ENCODE measurements at places on chromosomes 1 and 21. TPM values are rescaled to one million over a fixed set of nuclear protein-coding genes. Genes with fewer than 3 reads are reported as not detected.

DNA sequence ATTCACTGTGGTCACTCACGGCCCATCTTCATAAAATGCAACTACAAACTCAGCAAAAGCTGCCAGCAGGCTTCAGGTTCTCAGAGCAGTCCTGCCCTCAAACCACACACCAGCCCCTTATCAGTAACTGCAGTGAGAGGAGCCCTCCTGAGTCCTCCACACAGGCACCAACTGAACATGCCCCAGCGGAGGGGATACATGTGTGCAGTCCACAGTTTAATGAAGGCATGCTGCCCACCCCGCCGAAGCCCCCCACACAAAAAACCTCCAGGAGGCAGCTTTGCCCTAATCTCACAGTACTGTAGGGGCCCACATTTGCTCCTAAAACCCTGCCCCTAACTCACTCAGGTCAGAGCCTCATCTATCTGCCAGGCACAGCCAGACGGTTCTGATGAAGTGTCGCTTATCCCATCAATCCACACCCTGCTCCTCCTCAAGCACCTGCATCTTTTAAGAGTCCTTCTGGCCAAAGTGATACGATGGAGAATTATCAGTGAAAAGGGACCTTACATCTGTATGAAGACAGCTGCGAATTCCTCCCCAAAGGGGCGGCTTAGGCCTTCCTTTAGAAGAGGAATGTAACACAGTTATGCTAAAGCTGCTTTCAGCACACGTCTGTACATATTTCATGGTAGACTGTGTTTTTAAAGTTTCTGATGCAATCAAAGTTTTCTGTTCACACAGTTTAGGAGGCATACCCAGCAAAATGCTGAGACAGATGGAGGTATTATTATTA lies 3.5 kb downstream of the ABCB10 start:
- peak; percentile 29 for DNase-seq

DNA sequence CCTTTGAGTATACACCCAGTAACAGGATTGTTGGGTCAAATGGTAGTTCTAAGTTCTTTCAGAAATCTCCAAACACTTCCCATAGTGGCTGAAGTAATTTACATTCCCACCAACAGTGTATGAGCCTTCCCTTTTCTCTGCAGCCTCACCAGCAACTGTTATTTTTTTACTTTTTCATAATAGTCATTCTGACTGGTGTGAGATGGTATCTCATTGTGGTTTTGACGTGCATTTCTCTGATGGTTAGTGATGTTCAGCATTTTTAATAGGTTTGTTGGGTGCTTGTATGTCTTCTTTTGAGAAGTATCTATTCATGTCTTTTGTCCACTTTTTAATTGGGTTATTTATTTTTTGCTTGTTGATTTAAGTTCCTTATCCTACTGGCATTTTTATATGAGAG lies 26.4 kb upstream of the LAMC1 start:
- DNase-seq: no peak

- no peak for DNase-seq
These were observed 38.0 kb downstream of the ADGRL2 start for GRCh38 chr1:81838600-81839218.

DNA sequence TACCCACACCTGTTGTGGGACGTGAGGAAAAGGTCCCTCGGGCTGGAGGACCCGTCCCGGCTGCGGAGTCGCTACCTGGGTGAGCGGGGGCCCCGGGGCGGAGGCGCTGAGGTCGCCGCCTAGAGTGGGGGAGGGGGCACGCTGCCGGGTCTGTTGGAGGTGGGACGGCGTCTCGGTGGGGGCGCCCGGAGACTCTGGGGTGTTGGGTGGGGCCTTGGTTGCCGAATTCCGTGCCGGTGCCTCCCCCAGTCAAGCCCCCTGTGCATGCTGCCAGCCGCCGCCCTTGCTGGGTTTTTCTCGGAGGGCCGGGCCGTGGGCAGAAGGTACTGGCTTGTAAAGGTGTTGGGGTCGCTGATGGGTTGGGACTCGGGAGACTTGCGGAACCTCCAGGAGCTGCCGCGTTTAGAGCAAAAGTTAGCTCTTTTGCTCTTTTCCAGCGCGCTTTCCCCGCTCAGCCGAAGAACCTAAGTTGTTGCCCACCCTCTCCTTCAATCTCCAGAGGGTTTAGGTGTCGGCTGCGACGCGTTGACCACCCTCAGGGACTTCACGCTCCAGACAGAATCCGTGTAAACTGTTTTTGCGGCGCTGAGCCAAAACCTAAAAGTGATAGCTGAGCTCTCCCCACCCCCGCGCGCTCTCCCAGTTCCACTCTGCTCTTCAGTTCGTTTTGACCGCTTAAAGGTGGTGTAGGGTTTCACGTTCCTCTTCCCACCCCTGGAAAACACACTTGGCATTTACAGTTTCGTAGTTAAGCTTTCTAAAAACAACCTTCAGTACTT lies at the start of gene MPC2:
Gene MPC2 (minus strand): TSS at position 143 of the 779 bp plus-strand sequence. CDS start 1,231 bp downstream, outside the sequence.
- peak; percentile 89 for DNase-seq

DNA sequence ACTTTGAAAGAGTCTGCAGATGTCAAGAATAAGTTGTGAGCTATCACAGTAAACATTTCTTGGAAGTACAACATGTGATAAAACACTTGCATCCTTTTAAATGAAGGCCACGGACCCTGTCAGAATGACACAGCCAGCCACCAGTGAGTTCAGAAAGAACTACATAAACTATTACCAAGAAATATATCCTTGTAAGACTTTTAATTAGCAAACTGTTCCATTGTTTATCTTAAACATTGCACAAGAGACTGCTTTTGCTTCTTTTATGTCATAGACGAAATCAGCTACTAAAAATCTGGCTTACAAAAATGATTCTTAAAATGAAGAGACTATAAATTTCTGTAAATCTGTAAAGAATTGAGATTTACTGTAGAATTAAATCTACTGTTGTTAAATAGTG lies 17.9 kb downstream of the LRRC7 start:
- DNase-seq: no peak

FALEC gene
- total RNA-seq: not detected

AADACL4 gene
- not detected for total RNA-seq

DNA sequence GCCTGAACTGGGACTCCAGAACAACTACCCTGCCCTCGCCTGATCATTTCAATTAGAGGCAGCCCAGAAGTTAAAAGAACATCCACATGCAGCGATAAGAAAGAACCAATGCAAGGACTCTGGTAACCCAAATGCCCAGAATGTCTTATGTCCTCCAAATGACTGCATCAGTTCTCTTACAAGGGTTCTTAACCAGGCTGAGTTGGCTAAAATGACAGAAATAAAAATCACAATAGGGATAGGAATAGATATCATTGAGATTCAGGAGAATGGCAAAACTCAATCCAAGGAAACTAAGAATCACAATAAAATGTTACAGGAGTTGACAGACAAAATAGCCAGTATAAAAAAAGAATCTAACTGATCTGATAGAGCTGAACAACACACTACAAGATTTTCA lies 80.1 kb upstream of the PTGFR start:
- DNase-seq: no peak

CFHR3 gene
- total RNA-seq: 0.51 TPM

- no peak for DNase-seq
These were observed 115.0 kb downstream of the NAV1 start for GRCh38 chr1:201653883-201654282.

DNA sequence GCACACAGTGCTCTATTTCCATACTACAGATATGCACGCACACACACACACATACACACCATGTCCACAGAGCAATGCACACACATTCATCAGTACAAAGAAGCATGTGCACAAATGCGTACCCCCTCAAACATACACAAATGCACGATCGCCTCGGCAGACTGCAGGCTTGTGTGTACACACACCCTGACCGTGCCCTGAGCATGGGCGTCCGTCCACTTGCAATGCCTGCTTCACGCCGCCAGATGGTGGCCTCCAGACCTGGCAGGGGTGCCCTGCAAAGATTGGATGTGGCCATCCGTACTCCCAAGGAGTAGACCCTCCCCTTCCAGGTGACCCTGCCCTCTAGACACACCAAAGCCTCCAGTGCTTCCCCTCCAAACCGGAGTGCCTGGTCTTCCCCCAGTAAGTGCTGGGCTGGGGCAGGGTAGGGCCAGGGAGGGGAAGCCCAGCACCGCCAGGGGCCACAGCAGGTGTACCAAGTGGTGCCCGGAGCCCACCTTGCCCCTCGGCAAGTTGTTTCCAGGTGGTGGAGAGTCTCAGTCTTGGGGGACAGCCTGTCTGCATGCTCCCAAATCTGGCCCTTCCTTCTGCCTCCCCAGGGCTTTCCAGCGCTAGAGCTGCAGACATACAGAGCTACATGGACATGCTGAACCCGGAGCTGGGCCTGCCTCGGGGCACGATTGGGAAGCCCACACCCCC lies 20.6 kb downstream of the ESPN start:
- DNase-seq: no peak

DNA sequence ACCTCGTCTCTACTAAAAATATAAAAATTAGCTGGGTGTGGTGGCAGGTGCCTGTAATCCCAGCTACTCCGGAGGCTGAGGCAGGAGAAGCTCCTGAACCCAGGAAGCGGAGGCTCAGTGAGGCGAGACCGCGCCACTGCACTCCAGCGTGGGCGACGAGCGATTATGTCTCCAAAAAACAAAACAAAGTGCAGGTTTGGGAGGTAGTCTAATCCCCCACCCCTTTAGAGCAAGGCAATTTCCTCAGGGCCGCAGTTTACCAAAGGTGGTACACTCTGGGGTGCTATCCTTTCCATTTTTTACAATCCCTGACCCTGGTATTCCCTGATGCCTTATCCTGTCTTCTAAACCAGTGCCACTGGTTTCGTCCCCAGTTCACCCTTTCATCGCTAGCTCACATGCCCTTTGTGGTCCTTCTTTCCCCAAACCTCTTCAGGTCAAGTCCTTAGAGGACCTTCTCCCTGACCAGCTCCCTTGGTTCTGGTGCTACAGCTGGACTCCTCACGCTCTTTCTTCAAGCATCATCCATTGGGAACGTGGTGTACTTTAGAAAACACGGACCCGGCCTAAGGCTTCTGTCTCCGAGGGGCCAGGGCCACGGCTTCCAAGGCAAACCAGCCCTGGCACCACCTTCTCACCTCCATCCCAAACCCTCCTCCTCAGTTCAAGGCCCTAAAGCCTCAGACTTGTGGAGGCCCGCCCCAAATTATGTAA lies 873 bp downstream of the IFT25 start:
- DNase-seq: no peak

DNA sequence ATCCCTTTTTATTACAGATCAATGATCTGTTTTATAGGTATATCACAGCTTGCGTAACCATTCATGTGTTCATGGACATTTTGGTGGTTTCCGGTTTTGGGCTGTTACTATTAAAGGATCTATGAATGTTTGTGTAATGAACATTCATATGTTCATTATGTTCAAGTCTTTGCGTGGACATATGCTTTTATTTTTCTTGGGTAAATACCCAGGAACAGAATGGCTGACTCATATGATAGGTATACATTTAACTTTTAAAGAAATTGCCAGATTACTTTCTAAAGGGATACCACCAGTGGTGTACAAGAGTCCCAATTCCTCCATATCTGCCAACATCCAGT lies 73.7 kb downstream of the SPATA46 start:
- no peak for DNase-seq

GRCh38 chr1:109801791-109802135 lies 38.0 kb upstream of the EPS8L3 start:
- DNase-seq: no peak

SPATA6 gene
- total RNA-seq: 17.4 TPM

DNA sequence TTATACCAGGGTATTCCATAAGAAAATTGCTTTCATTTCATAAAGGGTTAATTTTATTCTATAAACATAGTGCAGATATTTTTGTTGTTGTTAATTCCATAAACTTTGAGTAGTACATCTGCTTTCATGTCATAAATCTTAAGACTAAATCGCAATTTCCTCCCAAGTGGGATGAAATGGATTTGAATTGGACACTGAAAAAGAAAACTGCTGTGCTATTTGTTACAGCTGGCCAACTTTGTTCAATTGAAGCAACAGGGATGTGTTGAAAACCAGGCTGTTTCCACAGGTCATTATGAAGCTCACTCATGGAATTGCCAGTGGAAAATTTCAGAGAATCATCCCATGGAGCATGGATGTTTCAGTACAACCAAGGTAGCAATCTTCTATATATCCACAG lies 252.5 kb upstream of the RGS18 start:
- DNase-seq: peak; percentile 20

DNA sequence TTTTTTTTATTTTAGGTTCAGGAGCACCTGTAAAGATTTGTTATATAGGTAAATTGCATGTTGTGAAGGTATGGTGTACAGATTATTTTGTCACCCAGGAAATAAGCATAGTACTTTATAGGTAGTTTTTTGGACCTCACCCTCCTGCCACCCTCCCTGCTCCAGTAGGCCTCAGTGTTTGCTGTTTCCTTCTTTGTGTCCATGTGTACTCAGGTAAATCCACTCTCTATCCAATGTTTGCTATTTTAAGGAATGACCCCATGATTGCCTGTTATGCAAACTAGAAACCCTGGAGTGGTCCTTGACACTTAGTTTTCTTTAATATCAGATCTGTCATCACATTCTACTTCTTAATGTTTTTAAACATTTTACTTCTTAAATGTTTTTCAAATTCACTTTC lies 33.9 kb downstream of the LHX9 start:
- no peak for DNase-seq

- no peak for DNase-seq
These were observed 6.6 kb downstream of the BATF3 start for GRCh38 chr1:212692774-212693644.

OR2M3 gene
- not detected for total RNA-seq

- peak; percentile 60 for DNase-seq
These were observed 37.4 kb downstream of the JAM2 start for GRCh38 chr21:25676451-25676850.

FAM72D gene
- total RNA-seq: 2.3 TPM

DNA sequence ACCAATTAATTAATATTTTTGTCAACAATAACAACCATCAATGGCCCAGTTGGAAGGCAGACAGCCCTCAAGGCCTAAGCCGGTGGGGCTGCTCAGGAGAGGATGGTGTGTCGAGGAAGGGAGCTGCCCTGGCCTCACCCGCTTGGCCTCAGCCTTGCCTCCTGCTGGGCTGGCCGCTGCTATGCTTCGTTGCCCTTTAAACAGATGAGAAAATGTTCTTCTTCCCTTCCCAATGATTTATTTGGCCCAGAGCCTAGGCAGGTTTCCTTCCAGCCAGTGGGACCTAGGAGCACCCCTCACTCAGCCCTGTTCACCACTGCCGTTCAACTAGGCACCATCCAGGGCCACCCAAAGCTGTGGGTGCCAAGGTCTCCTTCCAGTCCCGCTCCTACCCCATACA lies 3.1 kb upstream of the ADGRB2 start:
- DNase-seq: no peak

NBPF4 gene
- not detected for total RNA-seq
